ENCODE measurements at places on chromosomes 5 and 9.

GRCh38 chr5:43244823-43245565 is 53.0 kb downstream of the NIM1K start:
- DNase-seq, result no peak

DNA sequence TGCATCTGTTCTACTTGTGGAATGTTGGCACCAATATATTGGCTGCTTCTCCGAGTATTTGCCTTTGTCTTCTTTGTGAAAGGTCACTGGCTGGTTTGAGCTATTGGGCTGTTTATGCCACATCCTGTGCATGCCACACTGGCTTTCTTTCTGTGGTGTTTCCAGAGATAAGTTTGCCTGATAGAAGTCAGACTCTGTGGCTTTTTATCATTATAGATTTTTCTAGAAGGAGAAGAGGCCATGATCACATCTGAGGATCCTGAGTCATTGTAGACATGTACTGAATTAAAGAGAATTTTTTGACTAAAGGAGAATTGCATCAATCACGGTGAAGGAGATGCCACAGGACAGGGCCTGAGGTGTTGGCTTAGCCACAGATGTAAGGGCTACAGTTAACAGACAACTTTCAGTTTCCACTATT is 26.5 kb upstream of the CDKN2B start:
- no peak for DNase-seq

DNA sequence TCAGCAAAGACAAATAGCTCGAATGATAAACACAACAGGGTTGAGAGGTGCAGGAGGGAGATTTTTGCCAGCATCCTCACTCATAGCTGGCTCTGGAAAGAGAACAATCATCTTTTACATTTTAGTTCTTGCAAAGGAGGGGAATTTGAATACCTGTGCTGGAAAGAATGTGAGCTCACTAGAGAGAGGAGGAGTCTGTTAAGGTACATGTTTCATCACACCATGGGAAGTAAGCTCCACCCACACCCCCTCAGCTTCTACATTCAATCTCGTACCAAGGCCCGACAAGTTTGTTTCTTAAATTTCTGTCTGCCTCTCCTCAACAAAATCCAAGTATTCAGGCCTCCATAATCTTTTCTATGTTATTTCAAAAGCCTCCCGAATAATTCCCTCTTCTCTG is 254.6 kb downstream of the BRINP1 start:
- DNase-seq, result no peak

GRCh38 chr9:5949103-5949699 is 58.5 kb downstream of the MLANA start:
- DNase-seq, result peak; percentile 6

GRCh38 chr5:1542781-1543180 is 19.0 kb upstream of the LPCAT1 start:
- no peak for DNase-seq

- no peak for DNase-seq
Measured at GRCh38 chr5:33507426-33507825, 66.7 kb downstream of the TARS1 start.

DNA sequence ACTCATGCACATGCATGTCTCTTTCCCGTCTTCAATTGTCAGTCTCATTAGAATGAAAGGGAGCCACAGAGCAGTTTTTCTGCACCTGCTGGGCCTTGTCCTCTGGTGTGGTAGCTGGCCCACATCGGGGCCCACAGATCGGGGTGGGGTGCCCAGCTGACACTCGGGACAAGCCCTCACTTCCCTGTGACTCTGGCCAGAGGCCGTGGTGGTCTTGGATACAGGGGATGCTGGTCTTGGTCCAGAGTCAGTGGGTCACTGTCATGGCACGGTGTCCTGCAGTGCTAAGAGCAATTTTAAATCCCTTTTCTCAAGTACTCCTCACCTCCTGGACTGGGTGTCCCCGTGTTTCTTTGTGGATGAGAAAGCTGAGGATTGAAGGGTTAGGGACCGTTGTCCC is 193.2 kb downstream of the CACNA1B start:
- DNase-seq, result no peak

DNA sequence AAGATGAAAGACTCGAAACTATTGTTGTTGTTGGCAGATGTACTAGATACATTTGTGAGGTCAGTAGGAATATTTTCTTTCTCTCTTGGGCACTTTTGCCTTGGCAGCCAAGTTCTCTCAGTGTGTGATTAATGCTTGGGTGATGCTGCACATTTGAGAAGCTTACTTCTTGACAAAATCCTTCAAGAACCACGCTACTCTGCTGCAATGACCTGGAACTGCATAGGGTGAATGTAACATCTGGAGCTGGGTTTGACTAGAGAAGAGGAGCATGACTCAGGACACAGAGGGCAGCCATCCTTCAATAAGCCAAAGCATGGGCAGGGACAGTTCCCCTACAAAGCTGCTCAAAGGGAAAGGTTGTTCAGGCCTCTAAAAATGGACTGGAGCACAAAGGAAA is 75.5 kb upstream of the PUM3 start:
- no peak for DNase-seq

GRCh38 chr5:154287136-154287535 is 96.6 kb downstream of the GALNT10 start:
- no peak for DNase-seq

DNA sequence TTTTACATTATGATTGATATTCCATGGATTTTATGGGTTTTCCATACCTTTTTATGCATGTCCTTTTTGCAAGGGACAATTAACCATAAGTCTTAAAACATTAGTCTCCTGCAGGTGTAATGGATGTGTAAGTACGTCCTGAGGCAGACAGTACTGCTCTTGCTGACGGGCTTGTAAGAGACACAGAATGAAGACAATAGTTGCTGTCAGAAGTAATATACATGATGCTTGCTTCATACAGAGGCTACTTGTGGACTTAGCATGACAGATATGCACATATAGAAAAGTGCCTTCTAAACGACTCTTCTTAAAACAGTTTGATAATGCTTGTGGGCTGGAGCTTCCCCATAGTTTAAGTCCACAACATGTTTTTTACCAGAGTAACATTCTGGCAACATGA is 182.7 kb downstream of the SPATA31D1 start:
- DNase-seq, result no peak

GRCh38 chr9:126435105-126435504 is 108.5 kb downstream of the MVB12B start:
- no peak for DNase-seq

DNA sequence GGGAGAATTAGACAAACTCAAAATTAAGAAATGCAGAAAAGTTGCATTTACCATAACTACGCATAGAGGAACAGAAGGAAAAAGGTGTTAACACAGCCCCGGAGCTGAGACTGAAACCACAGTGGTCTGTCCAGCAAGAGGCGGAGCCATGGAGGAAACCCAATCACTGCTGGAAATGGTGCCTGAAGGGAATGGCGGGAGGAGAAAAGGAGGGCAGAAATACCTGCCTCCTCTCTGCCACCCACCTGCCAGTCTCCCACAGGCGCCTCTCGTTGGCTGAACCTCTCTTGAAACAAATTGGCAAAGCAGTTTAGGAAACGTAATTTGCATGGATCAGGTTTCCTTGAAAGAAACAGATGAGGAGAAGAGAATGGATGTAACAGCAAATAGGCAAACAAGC is 9.7 kb upstream of the PRKACG start:
- no peak for DNase-seq
